ENCODE measurements at places on chromosomes 16 and 17.

DNA sequence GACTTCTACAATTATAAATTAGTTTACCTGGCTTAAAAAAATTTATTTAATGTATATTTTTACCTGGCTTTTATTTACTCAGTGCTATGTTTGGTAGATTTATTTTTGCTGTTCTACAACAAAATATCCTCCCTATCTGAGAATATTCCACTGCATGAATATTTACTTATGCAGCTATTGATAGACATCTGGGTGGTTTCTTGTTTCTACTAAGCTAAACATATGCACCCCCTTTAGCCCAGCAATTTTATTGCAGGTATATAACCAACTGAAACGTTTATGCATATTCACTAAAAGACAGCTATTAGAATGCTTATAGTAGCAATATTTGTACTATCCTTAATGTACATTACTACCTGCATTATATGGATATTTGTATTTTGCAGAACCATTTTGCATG is 187.7 kb upstream of the CPHXL start:
- DNase-seq = no peak

GRCh38 chr16:49566432-49566831 is 192.8 kb downstream of the C16orf78 start:
- no peak for DNase-seq

- no peak for DNase-seq
Measured at GRCh38 chr16:84899414-84899813, 79.6 kb downstream of the CRISPLD2 start.

DNA sequence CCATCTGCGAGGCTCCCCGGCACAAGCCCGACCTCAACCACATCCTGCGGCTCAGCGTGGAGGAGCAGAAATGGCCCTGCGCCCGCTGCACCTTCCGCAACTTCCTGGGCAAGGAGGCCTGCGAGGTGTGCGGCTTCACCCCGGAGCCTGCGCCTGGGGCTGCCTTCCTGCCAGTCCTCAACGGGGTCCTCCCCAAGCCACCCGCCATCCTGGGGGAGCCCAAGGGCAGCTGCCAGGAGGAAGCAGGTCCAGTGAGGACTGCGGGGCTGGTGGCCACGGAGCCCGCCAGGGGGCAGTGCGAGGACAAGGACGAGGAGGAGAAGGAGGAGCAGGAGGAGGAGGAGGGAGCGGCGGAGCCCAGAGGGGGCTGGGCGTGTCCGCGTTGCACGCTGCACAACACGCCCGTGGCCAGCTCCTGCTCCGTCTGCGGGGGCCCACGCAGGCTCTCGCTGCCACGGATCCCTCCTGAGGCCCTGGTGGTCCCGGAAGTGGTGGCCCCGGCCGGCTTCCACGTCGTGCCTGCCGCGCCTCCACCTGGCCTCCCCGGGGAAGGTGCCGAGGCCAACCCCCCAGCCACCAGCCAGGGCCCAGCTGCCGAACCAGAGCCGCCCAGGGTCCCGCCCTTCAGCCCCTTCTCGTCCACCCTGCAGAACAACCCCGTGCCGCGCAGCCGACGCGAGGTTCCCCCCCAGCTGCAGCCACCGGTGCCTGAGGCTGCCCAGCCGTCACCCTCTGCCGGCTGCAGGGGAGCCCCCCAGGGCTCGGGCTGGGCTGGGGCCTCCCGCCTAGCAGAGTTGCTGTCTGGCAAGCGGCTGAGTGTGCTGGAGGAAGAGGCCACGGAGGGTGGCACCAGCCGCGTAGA is 13.1 kb upstream of the PRR35 start:
- DNase-seq = no peak

- no peak for DNase-seq
Measured at GRCh38 chr17:82931699-82932517, 92.1 kb upstream of the ZNF750 start.

DNA sequence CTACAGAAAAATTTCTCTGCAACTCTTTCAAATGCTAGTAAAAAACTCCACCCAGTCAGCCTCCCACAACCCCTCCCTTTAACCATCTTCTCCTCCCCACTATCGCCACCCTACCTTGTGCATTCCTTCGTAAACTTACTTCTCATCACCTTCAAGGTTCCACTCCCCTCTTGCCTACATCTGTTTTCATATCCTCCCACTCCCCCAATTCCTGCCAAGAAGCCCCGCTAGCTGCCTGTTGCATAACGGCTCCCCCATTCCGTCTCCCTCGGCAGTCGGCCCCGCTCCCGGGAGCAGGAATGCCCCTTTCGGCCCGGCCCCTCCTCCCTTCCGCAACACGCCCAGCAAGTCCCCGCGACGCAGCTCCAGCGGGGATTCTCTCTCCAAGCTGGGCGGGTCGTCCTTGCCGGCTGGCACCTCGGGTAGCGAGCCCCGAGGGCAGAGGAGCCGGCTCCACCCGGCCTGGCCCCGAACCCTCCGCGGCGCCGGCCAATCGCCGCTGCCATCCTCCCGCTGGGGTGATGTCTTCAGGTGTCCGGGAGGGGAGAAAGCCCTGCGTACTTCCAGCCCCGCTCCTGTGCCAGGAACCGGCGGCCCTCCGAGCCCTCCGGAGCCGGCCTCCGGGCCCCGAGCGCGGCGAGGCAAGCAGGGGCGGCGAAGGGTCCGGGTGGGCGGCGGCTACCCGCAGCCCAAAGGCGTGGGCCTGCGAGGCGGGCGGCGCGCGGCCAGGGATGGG is 1.5 kb downstream of the PHLPP2 start:
- peak; percentile 26 for DNase-seq

GRCh38 chr17:11986942-11987329 is 10.3 kb downstream of the ZNF18 start:
- DNase-seq = no peak

DNA sequence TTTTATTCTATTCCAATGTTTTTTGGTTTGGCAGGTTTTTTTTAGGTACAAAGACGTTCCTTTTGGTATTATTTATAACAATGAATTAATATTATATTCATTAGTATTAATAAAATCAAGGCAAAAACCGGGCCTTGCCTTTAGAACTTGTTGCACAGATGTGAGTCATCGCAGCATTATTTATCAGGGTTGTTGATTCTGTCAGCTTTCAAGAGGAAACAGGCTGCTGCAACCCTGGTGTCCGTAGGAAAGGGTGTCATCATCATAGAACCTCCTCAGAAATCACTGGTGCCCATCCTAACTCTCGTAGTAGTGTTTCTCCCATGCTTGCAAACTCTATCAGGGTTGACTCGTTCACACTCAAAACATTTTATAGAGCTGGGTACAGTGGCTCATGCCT is 10.2 kb upstream of the LRRC37B start:
- DNase-seq = no peak

Data from stimulated activated CD8-positive, alpha-beta memory T cell treated with anti-CD3 and anti-CD28 coated beads, Interleukin-7, amount 100 ng/mL, for 24 hours (primary cell).